Activated CD8-positive, alpha-beta memory T cell treated with anti-CD3 and anti-CD28 coated beads, Interleukin-2, amount 10 ng/mL, durations not matched to agents 7 days and 5 days (primary cell): ENCODE measurements at places on chromosomes 12 and 14. TPM values are rescaled to one million over a fixed set of nuclear protein-coding genes. Genes with fewer than 3 reads are reported as not detected.

Gene AQP6
- not detected for total RNA-seq

Gene DIO3
- total RNA-seq: not detected

Gene CCDC88C
- total RNA-seq: 151 TPM

GRCh38 chr12:80937391-80938238 lies at the start of gene LIN7A:
TSS of gene LIN7A (minus strand) at chr12:80937934. CDS start at chr12:80937722, 212 bp downstream.
- DNase-seq: no peak

- DNase-seq: no peak
These were observed 12.1 kb upstream of the LTA4H start for GRCh38 chr12:96047229-96048211.

DNA sequence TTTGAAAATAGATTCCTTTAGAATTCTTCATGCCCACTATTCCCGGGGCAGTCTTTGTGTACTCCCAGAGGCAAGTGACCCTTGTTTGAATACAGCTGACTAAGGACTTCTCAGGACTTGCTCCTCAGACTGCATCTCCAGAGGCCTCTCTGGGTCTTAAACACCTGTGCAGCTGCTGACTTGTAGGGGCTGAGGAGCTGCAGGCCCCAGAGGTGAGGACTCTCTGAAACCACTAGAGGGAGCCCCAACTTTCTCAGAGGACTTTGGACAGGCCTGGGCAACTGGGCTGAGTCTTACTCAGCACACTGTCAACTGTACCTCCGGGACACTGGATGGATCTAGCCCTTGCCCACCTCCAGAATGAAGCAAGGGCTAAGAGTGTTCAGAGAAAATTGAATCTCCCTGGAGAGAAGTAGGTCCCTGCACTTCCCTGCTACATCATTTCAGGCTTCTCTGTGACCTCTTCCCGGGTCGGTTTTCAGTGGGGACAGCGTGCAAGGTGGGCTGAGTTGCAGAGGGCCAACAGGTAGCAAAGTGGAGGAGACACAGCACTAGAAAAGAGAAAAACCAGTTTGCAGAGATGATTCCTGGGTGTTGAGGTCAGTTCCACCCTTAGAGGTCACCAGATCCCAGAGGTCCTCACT lies 164.6 kb downstream of the TMEM117 start:
- peak; percentile 49 for DNase-seq

- no peak for DNase-seq
These were observed 2.2 kb upstream of the DCD start for GRCh38 chr12:54650409-54650808.

DNA sequence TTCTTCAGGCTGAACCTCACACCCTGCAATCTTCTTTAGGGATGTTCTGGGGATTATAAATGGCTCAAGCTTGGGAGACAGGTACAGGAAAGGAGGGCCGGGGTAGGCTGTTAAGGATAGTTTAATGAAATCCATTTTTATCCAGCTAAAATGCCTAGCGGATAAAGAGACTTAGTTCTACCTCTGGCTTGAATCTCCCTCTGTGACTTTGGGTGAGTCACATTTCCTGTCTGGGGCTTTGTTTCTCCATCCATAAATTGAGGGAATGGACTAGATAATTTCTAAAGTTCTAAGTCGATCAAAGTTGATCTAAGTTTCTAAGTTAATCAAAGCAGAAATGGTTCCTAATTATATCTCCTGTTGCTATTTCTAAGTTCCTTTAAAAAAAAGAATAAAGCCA lies 319.6 kb upstream of the E2F7 start:
- DNase-seq: no peak

DNA sequence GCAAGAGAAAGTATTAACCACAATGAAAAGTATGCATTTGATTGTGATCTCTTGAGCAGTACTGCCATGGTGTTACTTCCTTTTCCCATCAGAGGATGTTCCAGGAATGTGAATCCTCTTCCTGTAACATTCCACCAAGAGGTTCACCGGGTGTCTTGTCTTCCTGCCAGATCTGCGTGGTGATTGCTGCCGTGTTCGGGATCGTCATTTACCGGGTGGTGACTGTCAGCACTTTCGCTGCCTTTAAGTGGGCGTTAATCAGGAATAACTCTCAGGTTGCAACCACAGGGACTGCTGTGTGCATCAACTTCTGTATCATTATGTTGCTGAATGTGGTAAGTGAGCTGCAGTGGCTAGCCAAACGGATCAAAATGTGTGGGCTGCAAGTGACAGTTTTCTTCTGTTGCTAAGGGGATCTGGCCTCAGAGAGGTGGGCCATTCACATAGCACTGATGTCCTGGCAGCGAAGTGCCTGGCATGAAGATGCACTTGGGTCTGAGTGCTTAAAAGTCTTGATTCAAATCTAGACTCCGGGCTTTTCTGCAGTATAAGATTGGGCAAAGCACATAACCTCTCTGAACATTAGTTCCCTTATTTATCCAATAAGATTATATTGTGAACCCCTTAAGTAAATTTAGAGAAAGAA lies 123.4 kb downstream of the SLC5A8 start:
- no peak for DNase-seq

DNA sequence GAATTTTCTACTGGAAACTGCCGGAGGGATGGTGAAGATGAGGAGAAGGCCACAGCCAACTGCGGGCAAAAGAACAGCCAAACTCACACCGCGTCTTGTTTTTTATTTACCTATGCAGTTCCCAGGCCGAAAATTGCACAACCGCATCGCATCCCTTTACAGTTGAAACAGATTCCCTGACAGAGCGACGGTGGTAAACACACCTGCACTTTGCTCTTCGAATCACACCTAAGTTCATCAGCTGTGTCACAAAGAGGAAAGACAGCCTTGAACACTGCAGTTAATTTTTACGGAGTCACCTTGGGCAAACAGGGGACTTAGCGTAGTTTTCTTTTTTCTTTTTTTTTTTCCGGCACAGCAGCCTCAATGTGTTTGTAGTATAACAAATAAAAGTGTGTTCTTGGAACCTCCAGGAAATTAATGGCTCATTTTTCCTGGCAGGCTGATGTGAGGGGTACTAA lies 272.0 kb upstream of the DIO3 start:
- no peak for DNase-seq

- no peak for DNase-seq
These were observed 58.1 kb downstream of the DAAM1 start for GRCh38 chr14:59246566-59246965.

DNA sequence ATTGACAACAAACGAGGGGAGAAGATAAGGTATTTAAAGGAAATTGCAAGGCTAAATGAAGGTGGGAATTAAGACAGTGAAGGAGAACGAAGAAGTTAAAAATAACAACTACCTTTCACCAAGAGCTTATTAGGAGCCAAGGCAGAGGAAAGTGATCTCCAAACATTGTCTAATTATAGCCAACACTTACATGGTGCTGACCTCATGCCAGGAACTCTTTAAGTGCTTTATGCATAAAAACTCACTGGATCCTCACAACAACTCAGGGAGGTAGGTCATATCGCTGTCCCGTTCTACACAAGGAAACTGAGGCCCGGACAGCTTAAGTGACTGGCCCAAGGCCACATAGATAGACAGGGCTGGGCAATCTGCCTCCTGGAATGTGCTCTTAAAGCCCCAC lies 19.5 kb downstream of the TAMALIN start:
- DNase-seq: no peak

Gene SLC25A47
- total RNA-seq: not detected

Gene RNFT2
- 8.6 TPM for total RNA-seq

Gene CCND2
- total RNA-seq: 862 TPM

DNA sequence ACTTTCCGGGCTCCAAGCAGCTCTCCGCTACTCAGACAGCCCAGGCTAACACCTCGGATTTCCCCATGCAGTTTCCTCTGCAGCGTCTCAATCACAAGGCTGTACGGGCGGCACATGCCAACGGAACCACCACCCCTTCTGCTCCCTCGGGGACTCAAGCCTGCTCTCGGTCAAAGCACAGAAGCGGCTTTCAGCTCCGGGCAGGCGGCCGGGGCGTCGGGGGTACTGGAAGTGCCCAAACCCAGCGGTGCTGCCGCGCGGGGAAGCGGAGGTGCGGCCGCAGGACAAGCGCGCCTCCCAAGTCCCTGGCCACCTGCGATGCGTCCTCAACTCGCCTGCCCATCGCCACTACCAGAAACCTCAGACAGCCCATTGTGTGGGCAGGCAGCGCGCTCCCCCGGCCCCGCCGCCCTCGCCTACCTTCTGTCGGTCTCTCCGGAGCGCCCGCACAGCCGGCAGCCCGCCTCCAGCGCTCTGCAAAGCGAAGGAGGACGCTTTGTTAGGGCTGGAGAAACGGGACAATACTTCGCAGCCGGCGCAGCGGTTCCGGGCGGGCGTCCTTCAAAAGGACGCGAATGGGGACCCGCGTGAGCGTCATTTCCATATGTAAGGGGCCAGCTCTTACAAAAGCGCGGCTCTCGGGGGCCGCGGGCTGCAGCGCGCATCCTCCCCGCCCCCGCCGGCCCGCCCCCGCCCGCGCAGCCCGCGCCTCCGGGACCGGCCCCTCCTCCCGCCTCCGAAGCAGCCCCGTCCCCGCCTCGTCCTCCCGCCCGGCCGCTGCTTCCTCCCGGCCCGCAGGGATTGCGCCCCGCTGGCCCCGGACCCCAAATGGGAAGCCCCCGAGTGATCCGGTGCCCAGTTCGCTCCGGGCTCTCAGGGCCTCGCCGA lies 674 bp downstream of the NIN start:
- DNase-seq: peak; percentile 76

Gene HPD
- not detected for total RNA-seq

DNA sequence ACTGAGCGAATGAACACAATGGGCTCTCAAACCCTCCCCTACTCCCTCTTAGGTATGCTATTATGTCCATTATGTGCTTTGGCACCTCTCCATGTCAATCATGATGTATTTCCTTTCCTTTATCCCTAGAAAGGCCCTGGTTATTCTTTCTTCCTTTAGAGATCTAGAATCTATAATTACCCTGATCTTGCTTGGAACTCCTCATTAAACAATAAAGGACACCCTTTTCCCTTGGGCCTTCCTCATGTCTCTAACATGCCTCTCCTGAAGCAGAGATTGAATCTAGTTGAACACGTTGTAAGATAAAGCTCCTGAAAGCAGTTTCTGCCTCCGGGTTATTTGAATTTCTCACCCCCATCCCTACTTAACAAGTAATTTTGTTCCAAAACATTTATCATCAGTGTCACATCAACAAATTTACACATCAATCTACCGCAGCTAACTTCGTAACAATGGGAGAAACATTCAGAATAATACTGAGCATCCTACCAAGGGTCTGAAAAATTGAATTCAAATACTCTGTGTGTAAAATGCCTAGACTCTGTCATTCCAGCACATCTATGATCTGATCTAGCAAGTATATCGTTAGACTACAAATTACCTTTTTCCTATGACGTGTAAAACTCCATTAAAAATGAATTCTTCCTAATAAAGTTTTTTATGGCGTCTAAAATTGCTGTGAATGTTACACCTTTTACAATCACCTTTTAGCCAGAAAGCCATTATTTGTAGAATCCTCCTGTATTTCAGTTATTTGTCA lies 5.4 kb downstream of the USP44 start:
- no peak for DNase-seq
